Memory B cell (primary cell): ENCODE measurements at places on chromosomes 7 and 10.

- DNase-seq = no peak
Measured at GRCh38 chr7:150934045-150934766, 43.9 kb downstream of the KCNH2 start.

DNA sequence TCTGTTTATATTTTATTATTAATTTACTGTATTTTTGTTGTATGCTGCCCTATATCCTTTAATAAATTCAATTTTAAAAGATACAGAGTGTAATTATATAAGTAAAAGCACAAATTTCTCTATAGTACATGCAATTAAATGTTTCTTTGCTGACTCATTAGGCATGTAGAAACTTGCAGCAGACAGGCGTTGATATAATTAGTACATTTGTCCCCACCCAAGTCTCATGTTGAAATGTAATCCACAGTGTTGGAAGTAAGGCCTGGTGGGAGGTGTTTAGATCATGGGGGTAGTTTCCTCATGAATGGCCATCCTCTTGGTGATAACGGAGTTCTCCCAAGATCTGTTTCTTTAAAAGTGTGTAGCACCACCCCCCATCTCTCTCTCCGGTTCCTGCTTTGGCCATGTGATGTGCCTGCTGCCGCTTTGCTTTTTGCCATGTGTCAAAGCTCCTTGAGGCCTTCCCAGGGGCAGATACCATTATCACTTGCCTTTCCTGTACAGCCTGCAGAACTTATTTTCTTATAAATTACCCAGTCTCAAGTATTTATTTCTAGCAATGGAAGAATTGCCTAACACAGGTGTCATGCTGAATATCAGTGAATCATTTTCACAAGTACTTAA is 63.7 kb downstream of the TSPAN12 start:
- DNase-seq = no peak

DNA sequence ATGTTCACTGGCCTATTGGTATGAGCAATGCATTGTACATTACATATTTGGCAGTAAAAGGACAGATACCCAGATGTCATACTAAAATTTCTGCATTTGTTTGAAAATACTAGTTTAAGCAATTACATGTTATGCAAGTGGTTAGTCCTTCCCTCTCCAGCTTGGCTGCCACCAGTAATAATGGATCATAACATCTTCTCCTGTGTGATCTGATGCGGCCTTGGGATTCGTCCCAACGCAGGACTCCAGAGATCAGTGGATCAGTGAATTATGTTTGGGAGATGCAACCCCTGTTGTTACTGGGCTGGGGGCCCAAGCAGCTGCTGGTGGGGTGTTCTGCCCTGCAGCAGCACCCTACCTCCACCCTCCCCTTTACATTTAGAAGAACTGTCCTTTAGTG is 11.2 kb upstream of the PDK4 start:
- DNase-seq = no peak

DNA sequence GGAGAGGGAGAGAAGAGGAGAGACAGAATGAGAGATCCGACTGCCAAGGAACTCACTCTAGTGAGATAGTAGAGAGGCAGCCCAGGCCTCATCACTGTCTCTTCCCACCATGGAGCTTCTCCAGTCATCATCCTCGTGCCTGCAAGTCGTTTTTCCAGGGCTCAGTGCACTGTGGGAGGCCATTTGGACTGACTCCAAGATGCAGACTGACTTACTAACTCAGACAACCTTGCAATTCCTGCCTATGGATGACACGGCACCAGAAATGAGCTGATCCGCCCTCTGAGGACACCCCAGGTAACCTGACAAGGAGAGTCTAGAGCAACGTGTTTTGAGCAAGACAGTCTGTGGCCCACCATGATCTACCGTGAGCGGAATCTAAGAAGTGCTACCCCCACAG is 154.9 kb downstream of the GLI3 start:
- no peak for DNase-seq

- no peak for DNase-seq
Measured at GRCh38 chr10:44752451-44753441, 158.4 kb upstream of the TMEM72 start.

- no peak for DNase-seq
Measured at GRCh38 chr7:40833888-40834234, 699.1 kb downstream of the SUGCT start.
